ENCODE measurements at places on chromosomes 3 and 15.

DNA sequence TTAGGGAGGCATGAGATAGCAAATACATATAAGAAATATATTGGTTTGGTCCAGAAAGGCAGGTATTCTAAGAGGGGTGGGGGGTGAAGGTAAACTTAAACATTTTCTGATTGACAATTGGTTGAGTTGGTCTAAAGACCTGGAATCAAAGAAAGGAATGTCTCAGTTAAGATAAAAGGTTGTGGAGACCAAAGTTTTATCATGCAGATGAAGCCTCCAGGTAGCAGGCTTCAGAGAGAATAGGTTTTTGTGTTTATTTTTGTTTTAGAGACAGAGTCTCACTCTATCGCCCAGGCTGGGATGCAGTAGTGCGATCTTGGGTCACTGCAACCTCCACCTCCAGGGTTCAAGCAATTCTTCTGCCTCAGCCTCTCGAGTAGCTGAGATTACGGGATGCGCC, 80.5 kb downstream of the NPAP1 start:
- DNase-seq: no peak

- DNase-seq: no peak
Observed at GRCh38 chr15:77613814-77614213, 18.9 kb downstream of the LINGO1 start.

GRCh38 chr3:133442518-133442917, 42.7 kb downstream of the BFSP2 start:
- no peak for DNase-seq

GRCh38 chr3:29637068-29637467, 356.2 kb downstream of the RBMS3 start:
- no peak for DNase-seq

DNA sequence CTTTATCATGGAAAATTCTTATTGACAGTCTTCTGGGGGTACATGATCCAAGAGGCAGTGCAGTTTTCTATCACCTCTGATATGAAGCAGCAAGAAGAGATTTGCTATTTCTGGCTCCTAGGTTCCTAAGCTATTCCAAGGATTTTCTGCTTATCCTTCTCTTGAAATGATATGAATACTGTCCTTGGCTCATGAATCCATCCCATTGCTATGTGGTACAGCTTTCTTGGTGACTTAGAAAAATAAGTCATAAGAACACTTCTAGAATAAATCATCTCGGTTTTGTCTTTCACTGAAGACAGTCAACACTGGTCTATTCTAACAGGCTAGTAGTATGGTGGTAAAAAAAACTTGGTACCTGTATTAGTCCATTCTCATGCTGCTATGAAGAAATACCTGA, 333.6 kb upstream of the RASGRP1 start:
- no peak for DNase-seq

- DNase-seq: no peak
Observed at GRCh38 chr3:194399874-194400411, 877 bp upstream of the GP5 start.

GRCh38 chr3:115676336-115676735, 53.0 kb downstream of the GAP43 start:
- DNase-seq: no peak

DNA sequence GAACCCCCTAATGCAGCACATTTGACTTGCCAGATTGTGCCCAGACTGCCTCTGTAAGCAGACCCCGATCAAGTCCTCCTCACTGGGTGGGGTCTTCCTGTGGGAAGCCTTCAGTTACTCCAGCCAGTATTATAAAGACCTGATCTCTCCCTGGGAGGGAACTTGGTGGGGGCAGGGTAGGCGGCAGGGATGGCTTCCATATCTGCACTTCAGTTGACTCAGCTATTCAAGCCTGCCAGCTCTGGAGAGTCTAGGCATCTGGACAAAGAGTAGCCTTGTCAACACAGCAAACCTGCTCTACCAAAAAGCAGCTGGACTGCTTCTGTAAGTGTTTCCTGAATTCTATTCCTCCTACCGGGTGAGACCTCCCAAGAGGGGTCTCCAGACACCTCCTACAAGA, 21.0 kb upstream of the SLC25A38 start:
- DNase-seq: no peak

- no peak for DNase-seq
Observed at GRCh38 chr3:69871868-69872267, 127.7 kb upstream of the SAMMSON start.

- no peak for DNase-seq
Observed at GRCh38 chr15:68651916-68652525, 73.2 kb downstream of the CORO2B start.

GRCh38 chr3:172582712-172583111, 59.5 kb upstream of the TNFSF10 start:
- DNase-seq: no peak

- no peak for DNase-seq
Observed at GRCh38 chr15:72464251-72464650, 9.9 kb upstream of the ARIH1 start.

DNA sequence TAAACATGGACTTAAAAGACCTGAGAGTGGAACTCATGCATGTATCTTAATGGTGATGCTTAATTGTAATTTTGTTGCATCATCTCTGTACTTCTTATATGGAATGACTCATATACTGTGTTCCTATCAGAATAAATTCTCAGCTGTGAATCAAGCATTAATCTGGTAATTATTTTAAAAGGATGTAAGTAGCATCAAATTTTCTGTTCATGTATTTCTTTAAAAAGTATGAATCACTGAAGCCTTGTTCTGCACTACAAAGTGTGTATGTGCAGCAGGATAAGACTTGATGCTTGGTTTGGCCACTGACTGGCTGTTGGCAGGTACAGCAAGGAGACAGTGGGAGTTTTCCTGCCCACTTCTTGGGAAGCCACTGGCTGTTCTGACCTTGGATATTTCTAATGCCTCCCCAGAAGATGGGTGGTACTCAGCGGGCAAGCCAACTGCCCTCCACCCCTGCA, 123.9 kb downstream of the ANO10 start:
- no peak for DNase-seq

DNA sequence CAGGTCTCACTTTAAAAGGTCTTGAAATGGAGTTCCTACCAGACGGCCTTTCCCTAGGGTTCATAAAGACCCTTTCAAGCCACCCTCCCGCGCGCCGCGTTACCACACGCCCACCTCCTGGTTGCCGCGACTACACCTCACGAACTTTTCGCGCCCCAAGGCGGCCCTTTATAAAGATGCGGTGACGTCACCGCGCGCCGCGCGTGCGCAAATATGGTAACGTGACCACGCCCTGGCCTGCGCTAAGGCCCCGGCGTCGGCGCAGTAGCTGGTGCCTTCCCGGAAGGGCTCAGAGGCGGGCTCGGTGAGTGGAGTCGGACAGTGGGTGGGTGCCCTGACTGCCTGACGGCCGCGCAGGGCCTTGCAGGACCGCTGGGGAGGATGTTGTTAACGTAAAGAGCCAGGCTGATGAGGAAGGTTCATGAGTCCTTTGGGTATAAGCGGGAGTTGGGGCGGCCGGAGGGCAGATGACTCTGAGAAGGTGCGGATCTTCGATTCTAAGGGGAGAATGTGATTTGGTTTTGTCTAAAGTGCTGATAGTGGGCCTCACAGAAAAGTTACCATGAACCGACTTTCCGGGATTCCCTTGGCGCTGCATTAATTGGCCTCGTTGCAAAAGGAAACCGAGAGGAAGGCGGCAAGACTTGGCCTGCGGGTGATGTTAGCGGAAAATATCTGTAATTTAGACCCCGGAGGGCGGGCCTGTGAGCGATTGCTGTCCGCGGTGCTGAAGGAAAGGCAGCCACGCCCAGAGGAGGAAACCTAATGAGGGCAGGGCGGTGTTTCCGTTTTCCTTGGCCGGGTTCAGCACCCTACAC, 54.4 kb downstream of the FEZF2 start:
- peak; percentile 4 for DNase-seq

GRCh38 chr3:109118584-109118983, 650 bp upstream of the MORC1 start:
- no peak for DNase-seq

GRCh38 chr15:39115379-39116057, 465.4 kb upstream of the THBS1 start:
- DNase-seq: no peak

- DNase-seq: no peak
Observed at GRCh38 chr3:191414286-191414685, 46.7 kb upstream of the PYDC2 start.

GRCh38 chr3:177361081-177361938, 164.0 kb upstream of the TBL1XR1 start:
- DNase-seq: no peak

GRCh38 chr15:75446151-75446550, 5.3 kb downstream of the SIN3A start:
- no peak for DNase-seq

DNA sequence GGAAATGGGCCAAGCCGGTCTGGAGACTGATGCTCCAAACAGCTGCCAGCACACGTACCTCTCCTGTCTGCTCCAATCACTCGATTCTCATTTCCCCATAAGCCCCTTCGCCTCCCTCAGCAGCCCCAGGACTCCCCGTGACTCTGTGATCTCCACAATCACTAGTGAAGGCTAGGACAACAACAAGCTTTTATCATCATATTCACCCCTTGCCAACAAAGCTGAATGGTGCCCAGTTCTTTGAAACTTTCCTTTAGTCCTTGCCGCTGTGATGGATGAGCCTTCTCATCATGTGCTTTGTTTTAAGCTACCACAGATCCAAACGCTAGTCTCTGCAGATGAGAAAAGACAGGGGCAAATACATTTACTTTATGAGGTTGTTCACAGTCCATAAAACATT, 242.0 kb downstream of the SV2B start:
- DNase-seq: no peak

GRCh38 chr3:129616713-129617112, 10.2 kb upstream of the PLXND1 start:
- no peak for DNase-seq

DNA sequence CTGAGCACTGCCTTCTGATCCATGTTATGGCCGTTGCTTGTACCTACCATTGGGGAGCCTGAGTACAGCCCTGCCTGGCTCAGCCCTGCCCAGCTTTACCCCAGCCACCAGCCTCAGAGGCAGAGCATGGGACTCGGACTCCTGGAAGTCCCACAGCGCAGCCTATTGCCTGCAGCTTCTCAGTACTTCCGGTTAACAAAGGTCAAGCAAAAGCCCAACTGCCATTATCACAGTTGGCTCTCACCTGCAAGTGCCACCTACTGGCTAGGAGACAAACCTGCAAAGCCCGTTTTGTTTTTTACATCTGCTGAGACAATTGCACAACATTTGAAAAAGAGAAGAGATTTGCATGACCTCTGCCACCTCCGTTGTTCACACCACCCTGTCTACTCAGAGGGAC, 1081.7 kb downstream of the NAALADL2 start:
- no peak for DNase-seq

DNA sequence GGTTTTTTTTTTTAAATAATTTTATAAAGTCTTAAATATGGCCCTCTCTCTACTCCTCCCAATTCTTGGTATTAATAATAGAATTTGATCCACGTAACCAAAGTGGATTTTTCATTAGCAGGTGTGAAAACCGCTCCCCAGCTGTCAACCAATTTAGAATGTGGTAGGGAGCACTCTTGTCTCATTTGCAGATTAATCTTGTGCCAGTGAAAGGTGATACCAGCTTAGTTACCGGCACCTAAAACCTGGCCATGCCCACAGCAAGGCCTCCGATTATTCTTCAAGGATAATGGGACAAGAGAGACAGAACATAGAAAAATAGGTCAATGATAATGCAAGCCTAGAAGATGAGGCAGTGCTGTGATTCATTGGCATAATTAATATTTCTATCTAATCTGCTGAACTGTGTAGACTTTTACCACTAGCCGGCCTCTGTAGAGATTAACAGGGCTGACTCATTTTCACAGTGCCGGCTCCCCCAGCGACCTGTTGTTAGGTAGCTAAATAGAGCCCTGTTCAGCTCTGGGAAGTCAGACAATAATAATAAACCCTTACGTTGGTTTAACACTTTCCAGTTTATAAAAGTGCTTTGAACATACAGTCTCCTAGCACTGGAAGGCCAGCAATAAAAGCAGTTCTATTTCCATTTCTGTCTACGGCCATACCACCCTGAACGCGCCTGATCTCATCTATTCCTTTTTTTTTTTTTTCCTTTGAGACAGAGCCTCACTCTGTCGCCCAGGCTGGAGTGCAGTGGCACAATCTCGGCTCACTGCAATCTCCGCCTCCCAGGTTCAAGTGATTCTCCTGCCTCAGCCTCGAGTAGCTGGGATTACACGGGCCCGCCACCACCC, 102.9 kb downstream of the SHQ1 start:
- no peak for DNase-seq

- no peak for DNase-seq
Observed at GRCh38 chr3:125309476-125309875, 65.6 kb downstream of the ZNF148 start.

- DNase-seq: no peak
Observed at GRCh38 chr15:90582553-90582952, 52.8 kb downstream of the CRTC3 start.

DNA sequence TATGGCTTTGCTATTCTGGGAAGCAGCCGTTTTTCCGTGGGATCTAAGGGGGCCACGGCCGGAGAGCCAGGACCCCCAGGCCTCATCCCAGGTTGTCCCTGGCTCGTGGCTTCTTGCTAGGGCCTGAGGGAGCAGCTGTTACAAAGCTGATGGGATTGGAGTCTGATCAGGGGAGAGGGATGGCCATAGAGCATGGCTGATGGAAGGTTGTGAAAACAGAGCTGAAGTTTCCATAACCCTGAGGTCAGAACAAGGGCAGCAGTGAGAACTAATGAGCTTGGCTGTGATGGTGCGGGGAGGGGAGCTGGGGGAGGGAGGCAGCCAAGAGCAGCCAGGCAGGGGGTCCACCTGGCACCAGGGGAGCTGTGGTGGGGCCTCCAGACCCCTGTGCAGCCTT, 63.0 kb downstream of the LINGO1 start:
- DNase-seq: no peak

- no peak for DNase-seq
Observed at GRCh38 chr3:157918402-157918801, 187.8 kb downstream of the SHOX2 start.

DNA sequence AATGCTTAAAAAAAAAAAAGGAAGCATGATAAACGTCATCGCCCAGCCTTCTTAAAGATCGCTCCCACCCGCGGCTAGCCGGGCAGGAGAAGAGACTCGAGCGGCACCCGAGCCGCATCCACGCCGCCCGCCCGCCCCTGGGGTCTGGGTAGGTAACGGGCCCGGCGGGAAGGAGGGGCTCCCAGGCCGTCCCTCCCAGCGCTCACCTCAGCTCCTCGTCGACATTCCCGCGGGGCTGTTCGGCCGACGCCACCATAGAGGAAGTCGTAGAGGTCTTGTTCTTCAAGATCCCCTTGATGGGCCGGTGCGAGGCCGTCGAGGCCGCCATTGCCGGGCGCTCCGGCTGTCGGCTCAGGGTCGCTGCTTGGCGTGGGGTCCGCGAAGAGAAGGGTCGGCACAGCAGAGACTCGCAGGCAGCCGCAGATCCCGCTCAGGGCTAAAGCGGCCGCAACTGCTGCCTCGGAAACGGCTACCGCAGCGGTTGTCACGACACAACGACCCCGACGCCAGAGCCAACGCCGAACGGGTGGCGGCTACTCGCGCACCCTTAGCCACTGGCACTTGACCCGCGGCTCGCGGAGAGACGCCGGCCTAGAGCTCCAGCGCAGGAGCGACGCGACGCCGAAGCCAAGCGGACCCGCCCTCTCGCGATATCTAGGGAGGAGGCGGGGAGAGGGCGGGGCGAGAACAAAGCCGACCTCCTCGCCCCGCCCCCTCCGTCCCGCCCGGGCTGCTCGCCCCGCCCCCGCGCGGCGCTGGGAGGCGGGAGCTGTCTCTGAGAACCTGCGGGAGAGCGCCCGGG, at the start of gene PPP1R2:
Gene PPP1R2, minus strand, starts transcription at position 628 of the 802 bp plus-strand sequence. Its CDS starts 300 bp downstream, at position 328.
- DNase-seq: peak; percentile 75
